ENCODE measurements at places on chromosomes 13 and 19.

- no peak for DNase-seq
Measured at GRCh38 chr13:33722216-33722915, 95.6 kb upstream of the RFC3 start.

DNA sequence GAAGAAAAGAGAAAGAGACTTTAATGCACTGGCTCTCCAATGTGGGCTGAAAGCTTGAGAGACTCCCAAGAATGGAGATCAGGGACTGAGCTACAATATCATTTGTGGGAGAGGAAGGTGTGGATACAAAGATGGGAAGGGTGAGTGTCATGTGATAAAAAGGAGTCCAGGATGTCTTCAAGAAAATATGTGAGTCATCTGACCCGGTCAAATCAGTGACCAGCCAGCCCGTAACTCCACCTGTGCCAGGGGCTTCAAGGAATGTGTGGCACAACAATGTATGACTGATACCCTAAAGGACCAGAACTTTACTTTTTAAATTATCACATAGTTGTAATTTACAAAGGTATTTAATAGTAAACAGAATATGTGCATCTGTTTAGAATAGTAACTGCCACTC lies 97.2 kb downstream of the DOCK9 start:
- DNase-seq = no peak

- DNase-seq = no peak
Measured at GRCh38 chr13:98889419-98890085, 88.3 kb downstream of the DOCK9 start.

GRCh38 chr13:111612886-111613285 lies 292.4 kb downstream of the TEX29 start:
- no peak for DNase-seq

GRCh38 chr19:35346193-35347052 lies 1.3 kb upstream of the FFAR1 start:
- peak; percentile 91 for DNase-seq

- DNase-seq = no peak
Measured at GRCh38 chr13:48125794-48126228, 30.9 kb upstream of the MED4 start.

DNA sequence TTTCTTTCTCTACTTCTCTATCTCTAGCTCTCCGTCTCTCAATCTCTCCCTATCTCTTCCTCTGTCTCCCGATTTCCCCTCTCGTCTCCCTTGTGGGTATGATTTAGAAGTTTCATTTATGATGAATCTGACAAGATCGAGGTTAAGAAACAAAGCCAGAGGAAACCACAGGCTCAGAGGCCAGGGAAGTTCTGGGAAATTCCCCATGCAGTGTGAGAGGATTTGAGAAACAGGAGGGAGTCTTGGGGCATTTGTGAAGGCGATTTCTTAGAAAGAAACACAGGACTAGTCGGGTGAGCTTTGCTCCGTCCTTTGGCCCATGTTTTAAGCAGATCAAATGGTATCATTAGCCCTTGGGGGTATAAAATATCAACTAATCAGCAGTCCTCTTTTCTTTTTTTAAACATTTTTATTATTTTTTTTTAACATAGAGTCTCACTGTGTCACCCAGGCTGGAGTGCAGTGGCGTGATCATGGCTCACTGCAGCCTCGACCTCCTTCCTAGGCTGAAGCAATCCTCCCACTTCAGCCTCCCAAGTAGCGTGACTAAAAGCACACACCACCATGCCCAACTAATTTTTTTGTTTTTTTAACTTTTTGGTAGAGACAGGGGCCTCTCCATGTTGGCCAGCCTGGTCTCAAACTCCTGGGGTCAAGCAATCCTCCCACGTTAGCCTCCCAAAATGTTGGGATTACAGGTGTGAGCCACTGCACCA lies 25.8 kb downstream of the TNFSF9 start:
- DNase-seq = no peak

- no peak for DNase-seq
Measured at GRCh38 chr19:51726049-51726448, 2.3 kb upstream of the HAS1 start.

DNA sequence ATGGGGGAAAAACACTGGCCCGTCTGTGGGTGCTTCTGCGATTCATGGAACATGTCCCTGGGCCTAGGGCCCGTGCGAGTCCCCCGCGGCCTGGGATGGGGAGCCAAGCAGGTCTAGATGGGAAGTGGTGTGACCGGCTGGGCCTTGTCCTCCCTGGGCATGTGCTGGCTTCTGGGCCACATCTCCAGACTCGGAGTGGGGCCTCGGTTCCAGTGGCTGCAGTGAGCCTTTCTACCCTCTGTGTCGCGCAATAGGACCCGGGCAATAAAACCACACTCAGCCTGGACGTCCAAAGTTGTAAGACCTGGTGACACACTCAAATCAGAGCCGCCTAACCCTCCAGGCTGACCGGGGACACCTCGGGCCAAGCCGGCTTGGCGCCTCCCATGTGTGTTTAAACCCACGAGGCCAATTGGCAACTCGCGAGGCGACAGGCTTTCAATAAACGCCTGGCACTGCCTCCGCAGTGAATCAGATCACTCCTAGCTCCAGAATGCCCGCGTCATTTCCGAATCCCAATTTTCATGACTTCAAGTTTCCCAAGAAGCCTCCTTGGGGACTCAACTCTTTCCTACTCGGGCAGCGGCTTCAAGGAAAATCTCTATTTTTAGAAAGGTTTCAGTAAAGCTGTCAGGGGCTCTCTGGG lies 57.3 kb downstream of the KLF2 start:
- no peak for DNase-seq

DNA sequence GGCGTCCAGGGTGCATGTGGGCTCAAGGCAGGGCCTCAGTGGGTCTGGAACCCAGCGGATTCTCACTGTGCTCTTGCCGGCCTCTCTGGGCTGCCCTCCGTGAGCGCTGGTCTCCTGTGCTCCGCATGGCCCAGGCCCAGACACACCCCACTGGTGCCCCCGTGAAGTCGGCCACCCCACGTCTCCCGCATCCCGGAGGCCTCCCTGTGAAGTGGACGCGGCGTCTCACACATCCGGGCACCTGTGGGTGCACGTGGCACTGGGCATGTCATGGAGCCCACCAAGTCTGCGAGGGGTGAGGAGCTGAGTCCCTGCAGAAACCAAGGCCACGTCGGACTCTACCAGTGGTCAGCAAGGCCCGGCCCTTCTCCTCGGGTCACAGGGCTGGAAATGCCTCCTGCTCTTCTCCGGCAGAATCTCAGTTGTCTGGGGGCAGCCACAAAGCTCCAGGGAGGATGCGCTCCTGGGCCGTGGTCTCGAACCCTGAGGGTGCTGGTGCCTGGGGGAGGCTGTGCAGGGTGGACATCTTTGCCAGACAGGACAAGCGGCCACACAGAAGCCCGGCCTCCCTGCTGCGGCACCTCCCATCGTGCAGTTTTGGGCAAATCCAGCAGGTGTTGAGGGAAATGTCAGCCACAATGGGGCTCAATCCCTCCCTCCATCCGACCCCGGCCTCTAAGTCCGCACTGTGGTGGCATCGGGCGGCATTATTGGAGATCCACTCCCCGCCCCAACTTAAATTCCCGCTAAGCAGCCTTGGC lies 2.2 kb downstream of the C13orf46 start:
- no peak for DNase-seq

DNA sequence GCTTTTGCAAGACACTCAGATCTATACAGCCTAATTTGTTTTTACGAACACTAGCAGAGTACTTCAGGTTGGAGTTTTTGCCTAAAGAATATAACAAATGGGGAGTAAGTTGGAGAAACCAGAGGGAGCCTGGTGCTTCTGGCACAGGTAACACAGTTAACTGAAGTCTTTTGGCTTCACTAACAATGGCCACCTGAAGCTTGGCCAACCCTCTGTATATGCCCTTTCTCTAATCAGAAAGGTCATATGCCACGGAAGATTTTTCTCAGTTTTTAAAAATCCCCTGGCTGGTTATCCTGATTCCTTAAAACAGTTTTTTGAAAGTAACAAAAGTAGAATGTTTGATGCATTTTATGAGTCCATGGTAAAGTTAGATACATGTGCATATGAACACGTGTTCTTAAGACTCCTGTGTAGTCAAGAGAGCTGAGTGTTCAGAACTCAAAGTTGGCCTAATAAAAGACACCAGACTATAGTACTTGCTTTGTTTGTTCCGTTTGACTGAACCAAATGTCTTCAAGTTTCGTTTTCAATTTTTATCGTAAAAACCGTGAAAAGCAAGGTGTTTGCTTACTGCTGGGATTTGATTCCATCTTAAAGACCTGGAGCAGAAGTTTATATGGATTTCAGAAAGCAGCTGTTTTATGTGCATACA lies 137.5 kb downstream of the KCNRG start:
- DNase-seq = peak; percentile 43

DNA sequence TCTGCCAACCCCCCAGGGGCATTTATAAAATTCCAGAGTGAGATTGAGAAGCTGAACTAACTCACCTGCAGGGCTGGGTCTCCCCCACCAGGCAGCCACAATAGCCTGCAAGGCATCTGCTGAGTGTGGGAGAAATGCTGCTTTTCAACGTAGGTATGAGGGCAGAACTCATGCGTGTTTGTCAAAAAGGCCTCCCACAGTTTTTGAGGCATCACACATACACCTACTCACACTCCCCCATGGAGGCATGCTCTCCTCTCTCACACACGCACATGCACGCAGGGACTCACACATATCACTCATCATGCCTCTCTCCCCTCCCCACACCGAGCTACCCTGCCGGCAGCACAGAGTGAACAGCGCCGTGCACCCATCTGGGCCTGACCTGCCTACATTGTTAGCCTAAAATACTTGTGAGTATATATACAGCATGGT lies 390.5 kb downstream of the FGF9 start:
- no peak for DNase-seq

- DNase-seq = no peak
Measured at GRCh38 chr13:111880185-111880584, 186.8 kb upstream of the SOX1 start.

GRCh38 chr13:87614276-87614675 lies 56.9 kb upstream of the SLITRK5 start:
- no peak for DNase-seq

- DNase-seq = peak; percentile 31
Measured at GRCh38 chr13:51849145-51850101, 4.4 kb upstream of the TMEM272 start.

- DNase-seq = no peak
Measured at GRCh38 chr13:98585398-98585754, 8.5 kb upstream of the STK24 start.

GRCh38 chr13:34006011-34006410 lies 188.1 kb downstream of the RFC3 start:
- no peak for DNase-seq

DNA sequence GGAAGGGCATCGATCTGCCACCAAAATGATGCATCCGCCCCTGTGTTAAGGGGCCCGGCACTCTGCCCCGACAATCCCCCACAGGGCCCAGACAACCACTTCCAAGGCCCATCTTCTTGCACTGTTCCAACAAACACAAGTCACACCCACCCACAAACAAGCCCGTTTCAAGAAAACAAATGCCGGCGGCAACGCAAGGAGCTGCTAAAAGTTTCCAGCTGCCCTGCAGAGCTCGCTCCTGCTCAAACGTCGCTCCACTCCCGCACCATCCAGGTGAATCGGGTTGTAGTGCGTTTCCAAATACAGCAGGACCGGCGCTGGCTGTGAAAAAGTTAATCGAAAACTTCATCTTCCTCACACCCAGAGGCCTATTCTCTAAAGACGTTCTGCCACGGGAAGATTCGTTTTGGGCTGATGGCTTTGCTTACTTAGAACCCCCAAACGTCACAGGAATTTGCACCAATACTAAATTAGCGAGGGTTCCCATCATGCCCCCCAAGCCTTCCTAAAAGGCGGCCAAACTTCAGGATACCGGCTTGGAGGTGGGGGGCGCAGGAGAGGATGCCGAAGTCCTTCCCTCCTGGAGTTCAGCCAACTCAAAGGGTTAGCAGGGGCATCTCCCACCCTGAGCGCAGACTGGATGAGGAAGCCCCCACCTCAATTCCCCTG lies 107.4 kb upstream of the DOCK9 start:
- DNase-seq = peak; percentile 34

GRCh38 chr19:12723381-12723640 lies 421 bp downstream of the TNPO2 start:
- peak; percentile 39 for DNase-seq

DNA sequence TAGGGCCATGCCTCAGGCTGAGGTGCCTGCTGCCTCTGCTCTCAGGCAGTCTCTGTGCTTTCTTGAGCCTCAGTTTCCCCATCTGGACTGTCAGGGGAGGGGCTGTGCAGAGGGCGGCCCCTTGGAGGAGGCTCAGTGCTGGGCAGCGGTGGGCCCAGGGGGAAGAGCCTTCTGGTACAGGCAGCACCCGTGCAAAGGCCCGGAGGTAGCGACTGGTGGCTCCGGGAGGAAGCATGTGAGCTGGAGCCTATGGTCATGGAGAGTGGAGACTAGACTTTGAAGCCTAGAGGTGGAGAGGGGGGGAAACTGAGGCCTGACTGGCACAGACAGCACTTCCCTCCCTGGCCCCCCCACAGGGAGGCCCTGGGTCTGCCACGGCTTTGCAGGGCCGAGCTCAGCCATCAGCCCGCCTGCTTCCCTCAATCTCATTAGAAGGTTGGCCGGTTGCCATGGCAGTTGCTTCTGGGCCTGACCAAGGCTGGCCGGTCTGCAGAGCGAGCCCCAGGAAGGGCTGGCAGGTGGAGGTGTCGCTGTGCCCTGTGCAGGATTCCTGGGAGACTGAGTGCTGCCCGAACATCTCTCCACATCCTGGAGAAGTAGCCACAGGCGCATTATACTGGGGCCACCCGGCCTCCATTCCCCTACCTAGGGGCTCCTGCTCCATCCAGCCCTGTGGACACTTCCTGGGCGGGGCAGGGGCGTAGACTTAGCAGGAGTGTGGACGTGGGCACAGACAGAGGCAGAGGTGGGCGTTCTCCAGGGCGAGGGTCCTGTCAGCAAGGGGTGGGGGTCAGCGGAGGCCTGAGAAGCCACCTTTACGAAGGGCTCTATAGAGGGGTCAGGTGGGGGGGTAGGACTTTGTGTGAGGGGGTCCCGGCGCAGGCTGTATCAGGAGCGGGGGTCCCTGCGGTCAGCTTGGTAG lies 53.2 kb downstream of the CRTC1 start:
- DNase-seq = no peak

- DNase-seq = no peak
Measured at GRCh38 chr19:13906910-13907309, 909 bp downstream of the CC2D1A start.

- DNase-seq = no peak
Measured at GRCh38 chr13:66849706-66850105, 380.4 kb downstream of the PCDH9 start.

GRCh38 chr13:39499604-39500003 lies 103.4 kb downstream of the LHFPL6 start:
- no peak for DNase-seq

GRCh38 chr13:80633251-80633650 lies 292.3 kb upstream of the SPRY2 start:
- no peak for DNase-seq

DNA sequence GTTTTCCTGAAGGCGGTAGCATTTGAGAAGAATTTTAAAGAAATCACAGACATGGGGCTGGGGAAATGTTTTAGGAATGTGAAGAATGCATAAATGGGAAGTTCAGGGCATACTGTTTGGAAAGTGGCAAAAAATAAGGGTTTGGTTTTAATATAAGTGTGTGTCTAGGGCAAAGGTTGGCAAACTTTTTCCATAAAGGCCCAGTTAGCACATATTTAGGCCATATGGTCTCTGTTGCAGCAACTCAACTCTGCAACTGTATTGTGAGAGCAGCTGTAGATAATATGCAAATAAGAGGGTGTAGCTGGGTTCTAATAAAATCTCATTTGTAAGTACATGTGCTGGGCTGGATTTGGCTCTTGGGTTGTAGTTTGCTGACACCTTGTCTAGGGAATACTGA lies 521.9 kb downstream of the DIAPH3 start:
- DNase-seq = no peak

Measured in B cell (primary cell).